NCI-H2171 treated with DMSO at 0.1 percent for 48 hours (cell line): ENCODE measurements at places on chromosomes 11 and 22.

DNA sequence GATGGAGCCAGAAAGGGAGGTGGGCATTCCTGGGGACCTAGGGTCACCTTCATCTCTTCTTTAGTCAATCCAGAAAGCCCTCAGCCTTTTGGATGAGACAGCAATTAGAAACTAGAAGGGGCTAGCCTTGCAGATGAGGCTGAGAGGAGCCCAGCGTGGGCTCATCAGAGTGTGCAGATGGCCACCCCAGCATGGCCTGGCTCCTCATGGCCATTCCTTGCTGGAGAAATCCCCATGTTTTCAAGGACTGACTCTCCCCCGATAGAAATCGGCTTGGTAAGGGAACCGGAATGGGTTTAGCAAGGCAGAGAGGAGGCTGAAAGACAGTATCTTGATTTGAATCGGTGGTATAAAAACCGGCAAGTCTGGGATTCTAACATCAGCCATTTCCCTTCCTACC is 274.6 kb downstream of the BUD13 start:
- no peak for DNase-seq

- DNase-seq: no peak
Observed at GRCh38 chr22:47286590-47286989, 524.1 kb downstream of the TBC1D22A start.

DNA sequence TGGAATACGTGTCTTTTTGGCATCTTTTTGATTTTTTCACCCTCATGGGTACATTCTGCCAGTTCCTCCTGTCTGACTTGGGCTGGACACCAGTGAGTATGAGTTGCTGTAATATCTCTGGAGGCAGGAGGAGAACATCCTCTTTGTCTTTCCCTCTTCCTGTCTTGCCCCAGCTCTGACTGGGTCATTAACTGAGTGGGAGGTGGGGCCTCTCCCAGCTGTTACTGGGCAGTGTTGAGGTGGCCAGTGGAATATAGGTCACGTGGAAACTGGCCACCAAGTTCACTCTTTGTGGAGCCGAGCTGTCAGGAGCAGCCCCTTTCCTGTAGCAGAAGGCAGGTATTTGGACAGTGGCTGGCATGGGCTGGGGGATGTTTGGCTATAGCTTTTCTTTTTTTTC is 2.2 kb downstream of the GLB1L2 start:
- DNase-seq: no peak

- DNase-seq: no peak
Observed at GRCh38 chr11:111525456-111525855, 10.9 kb downstream of the HOATZ start.

- DNase-seq: no peak
Observed at GRCh38 chr11:65821107-65821506, 12.7 kb upstream of the SNX32 start.

DNA sequence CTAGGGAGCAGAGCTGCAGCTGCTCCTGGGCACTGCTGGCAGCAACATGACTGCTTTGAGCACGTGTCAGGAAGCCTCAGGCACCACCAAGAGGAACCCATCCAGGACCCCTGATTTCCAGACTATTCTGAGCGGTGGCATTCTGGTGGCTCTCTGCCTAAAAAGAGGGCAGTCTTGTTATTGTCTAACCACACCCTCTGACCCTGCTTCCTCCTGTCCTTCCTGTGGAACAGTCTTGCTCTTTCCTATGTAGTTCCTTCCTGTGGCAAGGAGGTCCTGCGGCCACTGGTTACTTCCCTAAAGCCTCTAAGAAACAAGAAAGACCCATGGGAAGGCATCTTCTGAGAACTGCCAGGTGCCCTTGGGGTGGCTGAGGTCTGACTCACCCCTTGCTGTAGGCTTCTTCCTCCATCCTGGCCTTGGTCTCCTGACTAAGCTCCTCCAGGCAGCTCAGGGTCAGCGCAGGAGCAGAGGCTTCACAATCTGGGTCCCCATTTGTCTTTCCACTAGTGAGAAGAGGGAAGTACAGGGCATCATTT is 13.1 kb upstream of the LYVE1 start:
- DNase-seq: no peak

DNA sequence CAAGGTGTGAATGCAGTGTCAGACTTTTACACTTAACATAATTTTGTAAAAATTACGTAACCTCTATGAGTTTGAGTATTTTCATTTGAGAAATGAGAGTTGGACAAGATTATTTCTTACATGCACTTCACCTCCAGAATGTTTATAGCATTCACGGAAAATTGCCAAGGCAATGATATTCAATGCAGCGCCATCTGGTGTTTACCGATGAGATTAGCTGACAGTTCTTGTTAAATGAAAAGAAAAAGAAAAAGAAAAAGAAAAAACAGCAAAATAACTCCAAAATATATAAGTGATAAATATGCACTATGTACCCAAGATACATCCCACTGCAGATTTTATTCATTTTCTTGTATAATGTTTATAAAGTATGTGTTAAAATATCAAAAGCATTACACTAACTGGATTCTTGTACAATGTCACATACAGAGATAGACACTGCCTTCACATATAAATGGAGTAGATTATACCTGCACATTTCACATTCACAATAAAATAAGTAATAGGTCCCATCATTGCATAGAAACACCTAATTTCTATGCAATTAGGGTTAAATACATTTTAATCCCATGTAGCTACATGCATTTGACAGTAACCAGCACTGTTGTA is 976.3 kb upstream of the FAT3 start:
- peak; percentile 25 for DNase-seq

DNA sequence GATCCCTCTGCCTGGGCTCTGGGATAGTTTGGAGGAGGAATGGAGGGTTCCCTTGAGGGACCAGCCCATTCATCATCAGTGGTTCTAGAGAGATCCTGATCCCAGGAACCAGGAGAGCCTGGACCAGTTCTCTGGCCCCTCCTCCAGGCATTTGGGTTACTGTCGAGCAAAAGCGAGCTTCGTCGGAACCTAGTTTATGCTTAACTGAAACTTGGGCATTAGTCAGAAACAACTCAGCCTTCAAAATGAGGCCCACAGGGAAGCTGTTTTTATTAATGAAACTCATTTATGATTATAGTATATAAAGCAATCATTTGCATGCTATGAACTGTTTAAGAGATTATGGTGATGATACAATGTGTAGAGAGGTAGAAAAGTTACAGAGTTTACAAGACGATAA is 61.4 kb downstream of the LIF start:
- DNase-seq: no peak

GRCh38 chr11:131982154-131982553 is 611.7 kb downstream of the NTM start:
- DNase-seq: no peak

DNA sequence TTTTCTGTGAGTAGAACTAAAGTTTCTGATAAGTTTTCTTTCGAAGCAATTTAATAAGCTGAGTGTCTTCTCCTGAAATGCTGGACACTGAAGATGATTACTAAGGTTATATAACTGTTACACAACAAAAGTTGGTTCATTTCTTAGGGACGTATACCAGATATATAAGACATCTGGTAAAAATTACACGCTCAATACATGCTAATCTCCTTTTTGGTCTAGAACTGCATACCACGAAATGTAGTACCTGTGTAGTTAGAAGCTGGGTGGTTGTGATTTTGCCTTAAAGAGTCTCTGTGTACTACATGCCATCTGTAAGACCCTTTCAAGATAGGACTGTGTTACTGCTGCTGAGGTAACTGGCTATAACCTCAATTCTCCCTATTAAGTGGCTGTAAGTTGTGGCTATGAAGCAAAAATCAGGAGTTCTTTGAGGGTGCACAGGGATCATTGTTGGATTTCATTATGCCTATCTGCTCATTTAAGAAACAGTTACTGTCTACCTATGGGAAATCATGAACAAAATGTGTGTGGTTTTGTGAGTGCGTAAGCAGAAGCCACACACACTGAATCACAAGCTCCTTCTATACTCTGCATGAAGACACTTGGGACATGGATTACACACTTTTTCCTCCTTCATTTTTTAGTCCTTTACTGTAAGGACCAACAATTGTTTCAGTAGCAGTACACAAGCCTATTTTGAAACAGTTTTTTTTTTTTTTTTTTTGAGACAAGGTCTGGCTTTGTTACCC is 195.9 kb downstream of the SWAP70 start:
- no peak for DNase-seq

DNA sequence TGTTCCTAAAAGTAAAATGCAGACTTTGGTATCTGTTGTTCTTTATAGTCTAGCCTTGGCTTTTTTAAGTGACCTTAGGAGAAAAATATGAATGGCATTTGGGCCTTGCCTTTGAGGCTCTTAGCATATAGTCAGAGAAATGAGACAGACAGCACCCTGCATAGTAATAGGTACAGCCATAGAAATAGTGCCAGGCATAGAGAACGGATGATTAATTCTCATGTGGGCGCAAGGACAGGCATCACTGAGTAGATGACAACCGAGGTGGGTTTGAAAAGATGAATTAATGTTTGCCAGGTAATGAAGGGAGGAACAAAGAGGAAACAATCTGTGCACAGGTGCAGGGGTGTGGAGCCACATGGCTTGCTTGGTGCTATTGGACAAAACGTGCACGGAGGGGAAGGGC is 90.5 kb downstream of the BMAL1 start:
- DNase-seq: no peak

DNA sequence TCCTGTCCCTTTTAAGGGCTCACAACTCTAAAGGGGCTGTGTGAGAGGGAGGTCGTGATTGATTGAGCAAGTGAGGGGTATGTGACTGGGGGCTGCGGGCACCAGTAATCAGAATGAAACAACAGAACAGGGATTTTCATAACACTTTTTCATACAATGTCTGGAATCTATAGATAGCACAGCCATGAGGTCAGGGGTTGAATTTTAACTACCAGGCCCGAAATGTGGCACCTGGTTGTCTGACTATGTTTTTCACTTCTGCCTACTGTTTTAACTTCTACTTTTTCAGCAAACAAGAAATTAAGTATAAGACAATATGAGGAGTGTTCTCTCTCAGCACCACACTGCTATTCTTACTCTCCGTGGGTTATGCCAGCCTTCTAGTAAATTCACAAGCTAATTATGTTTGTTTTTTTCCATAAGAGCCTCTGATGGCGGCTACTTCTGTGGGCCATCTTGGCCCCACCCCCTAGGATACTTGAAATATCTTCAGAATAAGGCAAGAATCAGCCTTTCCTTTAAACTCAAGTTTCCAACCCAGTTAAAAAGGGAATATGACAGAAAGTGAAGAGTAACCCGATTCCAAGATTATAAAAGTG is 552.8 kb upstream of the CHORDC1 start:
- no peak for DNase-seq

GRCh38 chr11:21258414-21258813 is 589.0 kb downstream of the NELL1 start:
- DNase-seq: no peak

GRCh38 chr22:50584106-50585096 is 1.8 kb upstream of the CHKB start:
- DNase-seq: no peak
